ENCODE measurements at places on chromosomes 11 and 22.

- DNase-seq = no peak
Measured at GRCh38 chr11:44313761-44314489, 4.0 kb upstream of the ALX4 start.

DNA sequence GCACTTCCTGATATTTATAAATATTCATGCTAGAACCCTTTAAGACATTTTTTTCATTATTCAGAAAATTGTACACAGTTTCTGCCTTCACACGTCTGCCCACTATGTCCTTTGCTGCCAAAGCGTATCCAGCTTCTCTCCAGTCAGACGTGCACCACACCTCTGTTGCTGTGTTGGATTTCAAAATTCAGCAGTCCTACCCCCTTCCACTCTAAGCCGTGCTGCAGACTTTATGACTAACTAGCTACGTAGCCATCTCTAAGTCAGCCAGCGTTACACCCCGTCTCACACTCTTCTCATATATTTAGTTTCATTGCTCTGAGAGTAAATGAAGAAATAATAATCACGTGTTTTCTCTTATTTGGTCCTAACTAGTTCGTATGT is 28.2 kb upstream of the OPCML start:
- no peak for DNase-seq

DNA sequence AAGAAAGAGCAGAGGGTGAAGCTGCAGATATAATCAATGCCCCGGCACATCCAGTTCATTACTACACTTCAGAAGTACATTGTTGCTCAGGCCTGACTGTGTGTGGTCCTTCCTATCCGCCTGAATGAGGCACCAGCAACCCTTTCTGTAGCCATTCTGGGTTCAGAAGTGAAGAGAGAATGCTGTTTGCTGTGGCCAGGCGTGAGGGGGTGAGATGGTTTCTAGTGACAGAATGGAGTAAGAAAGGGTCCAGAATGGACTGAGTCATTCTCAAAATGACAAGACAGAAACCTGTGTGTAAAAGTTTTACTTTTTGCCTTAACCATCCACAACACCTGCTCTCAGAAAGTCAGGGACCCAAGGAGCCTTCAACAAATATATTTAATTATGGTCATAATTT is 334.8 kb downstream of the GUCY1A2 start:
- no peak for DNase-seq

GRCh38 chr11:119747868-119748660 is 19.1 kb upstream of the NECTIN1 start:
- no peak for DNase-seq

GRCh38 chr11:110473706-110474105 is 44.0 kb downstream of the FDX1 start:
- DNase-seq = no peak

DNA sequence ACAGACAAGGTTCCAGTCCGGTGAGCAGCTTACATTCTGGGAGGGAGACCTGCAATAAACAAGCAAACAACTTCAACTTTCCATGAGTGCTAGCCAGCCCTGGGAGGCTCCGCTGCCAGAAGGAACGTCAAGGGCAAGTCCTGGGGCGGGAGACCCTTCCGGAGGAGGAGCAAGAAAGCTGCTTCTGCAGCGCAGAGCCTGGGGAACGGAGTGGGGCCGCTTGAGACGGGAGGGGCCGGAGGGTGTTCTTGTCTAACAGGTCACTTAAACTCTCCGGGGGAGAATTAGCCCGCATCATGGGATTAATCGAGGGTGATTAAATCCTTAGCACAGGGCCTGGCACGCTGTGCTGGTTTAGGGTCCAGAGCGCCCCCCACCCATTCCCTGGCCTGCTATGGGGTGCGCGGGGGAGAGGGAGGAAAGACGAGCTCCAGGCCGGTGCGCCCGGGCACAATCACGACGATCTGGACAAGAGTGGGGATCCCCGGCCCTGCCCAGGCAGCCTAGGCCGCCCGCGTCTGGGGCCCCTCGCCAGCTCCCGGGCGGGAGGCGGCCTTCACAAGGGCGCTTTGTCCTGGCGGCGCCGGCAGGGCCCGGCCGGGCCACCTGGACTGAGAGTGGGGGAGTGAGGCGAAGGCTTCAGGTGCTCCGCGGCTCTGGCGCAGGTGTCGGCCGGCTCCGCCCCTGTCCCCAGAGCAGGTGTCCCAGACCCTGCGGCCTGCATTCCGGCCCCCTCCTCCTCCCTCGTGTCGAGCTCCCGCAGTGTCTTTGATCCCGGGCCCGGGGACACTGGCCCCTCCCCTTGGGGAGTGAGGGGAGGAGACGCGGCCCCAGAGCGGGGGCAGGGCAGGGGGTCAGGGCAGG is 663 bp upstream of the LARGE2 start:
- DNase-seq = no peak

- DNase-seq = no peak
Measured at GRCh38 chr22:38886333-38886732, 14.3 kb upstream of the CBX6 start.

- no peak for DNase-seq
Measured at GRCh38 chr11:36149538-36150242, 139.5 kb downstream of the COMMD9 start.

DNA sequence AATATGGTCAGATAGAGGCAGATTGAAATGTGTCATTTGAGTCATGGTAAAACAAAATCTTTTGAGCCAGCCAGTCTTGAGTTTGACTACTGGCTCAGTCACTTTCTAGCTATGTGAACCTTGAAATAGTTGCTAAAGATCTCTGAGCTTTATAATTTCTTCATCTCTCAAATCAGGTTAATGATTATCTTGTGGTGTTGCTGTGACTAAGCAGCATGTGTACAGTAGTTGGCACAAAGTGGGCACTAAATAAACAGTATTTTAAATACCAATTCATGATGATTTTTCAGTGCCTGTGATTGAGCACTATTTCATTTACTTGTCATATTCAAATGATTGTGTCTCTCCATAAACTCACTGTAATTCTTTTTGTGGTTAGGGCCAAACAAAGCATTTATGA is 70.8 kb downstream of the RAB38 start:
- DNase-seq = no peak

DNA sequence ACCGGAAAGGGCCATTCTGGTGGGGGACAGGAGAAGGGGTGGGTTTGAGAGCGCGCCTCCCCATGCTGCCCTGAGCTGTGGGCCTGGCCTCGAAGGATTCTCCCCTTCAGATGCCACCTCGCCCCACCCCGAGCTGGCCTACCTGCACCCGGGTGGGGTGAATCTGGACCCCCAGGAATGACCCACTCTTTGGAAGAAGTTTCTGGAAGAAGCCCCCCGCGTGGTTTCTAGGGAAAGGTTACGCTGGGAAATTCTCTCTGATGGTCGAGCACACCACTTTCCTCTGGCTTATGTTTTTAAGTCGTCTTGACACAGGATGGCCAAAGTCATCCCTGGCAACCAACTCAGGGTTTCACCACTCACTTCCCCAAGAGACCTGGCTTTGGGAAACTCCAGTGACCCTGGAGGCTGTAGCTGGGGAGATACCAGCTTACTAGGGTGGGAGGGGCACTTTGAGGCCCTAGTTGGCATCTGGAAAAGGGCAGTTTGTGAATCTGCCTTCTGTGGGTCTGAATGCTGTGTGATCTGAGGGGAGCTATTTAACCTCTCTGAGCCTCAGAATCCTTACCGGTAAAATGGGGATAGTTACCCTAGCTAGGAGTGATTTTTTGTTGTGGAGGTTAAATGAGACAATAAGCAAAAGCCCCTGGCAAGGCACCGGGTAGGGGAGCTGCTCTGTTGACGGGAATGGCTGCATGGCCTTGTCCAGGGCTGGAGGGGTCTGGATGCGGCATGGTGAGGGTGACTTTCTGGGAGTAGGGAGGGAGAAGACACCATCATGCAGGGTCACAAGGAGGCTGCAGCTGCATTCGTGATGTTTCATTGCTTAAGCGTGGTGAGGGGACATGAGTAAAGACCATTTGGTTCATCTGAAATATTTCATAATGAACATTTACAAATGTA is 45.3 kb upstream of the ACCSL start:
- no peak for DNase-seq

DNA sequence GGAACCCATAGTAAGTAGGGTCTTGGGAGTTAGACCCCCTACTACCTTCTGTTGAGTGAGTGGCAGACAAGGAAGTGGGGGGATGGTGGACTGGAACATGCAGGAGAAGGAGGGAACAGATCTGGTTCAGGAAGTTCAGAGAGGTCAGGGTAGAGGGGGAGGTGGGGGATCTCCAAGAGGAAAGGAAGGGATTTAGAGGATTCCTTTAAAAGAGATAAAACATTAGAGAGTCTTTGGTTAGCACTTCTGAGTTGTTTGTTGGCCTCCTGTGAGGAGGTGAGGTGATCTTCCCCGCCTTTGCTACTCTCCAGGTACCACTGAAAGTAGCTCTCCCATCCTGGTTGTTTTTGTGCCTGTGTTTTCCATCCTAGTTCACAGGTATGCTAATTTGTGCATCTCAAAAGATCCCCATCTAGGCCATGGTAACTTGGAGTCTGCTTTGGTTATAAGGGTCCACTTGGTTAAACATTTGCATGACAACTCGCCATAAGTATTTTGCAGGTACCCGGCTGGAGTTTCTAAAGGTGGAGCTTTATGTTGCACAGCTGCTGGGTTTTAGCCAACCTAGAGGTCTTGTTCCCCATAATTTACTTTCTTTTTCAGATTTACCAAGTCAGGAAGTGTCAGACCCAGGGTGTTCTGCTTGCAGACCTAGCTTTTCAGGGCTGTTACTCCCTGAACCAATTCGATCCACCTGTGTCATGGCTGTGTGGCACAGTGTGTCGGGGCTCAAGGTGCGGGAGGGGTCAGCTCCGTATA is 79.3 kb upstream of the SORL1 start:
- DNase-seq = no peak

DNA sequence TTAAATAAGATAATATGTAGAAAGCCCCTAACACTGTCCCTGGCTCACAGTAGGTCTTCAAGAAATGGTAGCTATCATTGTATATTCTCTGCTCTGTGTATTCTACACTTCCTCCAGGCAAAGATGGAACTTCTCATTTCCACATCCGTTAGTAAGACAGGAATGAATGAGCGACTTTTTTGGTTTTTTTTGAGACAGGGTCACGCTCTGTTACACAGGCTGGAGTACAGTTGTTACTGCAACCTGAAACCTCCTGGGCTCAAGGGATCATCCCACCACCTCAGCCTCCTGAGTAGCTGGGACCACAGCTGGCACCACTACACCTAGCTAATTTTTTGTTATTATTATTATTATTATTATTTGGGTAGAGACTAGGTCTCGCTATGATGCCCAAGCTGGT is 2.3 kb upstream of the CLPB start:
- no peak for DNase-seq

DNA sequence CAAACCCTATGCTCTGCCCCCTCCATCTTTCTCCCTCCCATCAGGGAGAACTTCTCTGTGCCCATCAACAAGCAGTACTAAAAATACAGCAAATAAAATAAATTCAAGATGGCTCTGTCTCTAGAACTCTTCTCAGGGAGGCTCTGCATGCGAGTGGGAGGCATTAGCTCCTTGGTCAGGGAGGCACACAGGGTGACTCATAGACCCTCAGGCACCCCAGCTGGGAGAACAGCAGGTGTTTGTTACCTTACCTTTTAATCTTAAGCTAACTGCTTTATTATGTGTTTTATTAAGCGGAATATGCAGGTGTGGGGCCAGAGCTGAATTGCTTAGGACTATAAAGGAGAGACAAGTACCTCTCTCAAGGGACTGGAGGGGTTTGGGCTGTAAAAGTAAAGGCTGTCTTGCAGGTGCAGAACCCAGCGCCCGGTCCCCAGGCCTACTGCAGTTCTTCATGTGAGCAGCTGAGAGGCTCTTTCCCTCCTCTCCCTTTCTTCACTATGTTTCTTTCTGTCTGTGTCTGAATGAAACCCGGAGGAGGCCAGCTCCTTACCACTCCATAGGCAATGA is 20.8 kb downstream of the CSNK2A3 start:
- DNase-seq = no peak

DNA sequence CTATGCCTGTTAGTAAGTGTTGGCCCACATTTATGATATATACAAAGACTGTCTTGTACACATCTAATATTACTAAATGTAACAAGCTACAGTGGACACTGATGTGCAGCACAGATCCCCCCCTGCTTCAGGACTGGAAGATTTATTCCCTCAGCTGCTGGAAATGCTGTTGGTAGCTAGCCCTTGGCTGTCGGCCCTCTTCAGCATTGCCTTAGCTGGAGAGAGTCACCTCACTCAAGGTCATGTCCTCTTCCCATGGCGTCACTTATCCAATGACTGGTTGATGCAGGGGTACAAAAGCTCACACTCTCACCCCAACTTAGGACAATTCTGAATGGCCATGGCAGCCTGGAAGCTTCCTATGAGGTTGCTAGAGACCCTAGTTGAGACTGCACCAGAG is 312.7 kb downstream of the SOX6 start:
- no peak for DNase-seq

- DNase-seq = no peak
Measured at GRCh38 chr11:28366549-28367346, 258.6 kb downstream of the METTL15 start.

- DNase-seq = no peak
Measured at GRCh38 chr11:122048401-122048800, 67.6 kb downstream of the BLID start.

GRCh38 chr11:100359281-100359680 is 327.8 kb upstream of the ARHGAP42 start:
- DNase-seq = no peak

- DNase-seq = no peak
Measured at GRCh38 chr11:105884436-105884835, 137.6 kb downstream of the MSANTD4 start.

DNA sequence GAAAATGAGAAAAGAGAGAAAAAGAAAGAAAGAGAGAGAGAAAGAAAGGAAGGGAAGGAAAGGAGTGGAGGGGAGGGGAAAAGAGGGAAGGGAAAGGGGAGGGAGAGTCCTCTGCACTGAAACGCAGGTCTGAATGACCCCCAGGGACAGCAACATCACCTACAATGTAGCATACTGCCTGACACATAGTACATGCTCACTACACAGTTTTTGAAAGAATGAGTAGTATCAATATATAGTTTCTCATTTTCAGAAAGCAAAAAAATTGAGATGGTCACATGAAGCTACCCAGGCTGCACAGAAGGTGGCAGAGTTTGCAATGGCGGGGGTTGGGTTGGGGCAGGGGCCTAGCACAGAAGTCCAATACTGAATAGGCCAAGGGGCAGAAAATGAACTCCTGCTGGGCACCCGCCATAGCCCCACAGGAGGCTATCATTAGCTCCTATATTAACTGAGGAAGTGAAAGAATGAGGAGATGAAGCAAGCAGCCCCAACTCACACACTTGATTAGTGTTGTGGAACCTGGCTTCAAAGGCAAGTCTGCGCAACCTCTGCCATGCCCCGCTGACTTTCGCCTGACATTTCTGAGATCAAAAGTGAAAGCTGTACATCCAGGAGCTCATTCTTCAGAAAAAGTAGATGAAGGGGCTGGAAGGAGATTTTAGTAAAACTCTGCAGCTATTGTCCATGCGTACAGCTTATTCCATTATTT is 241.2 kb upstream of the SYN3 start:
- no peak for DNase-seq

- no peak for DNase-seq
Measured at GRCh38 chr22:37188901-37189466, 937 bp upstream of the C1QTNF6 start.

- DNase-seq = no peak
Measured at GRCh38 chr11:1298695-1299492, 10.5 kb downstream of the TOLLIP start.

All from stimulated activated CD8-positive, alpha-beta memory T cell treated with anti-CD3 and anti-CD28 coated beads, Interleukin-7, amount 100 ng/mL, for 24 hours (primary cell).